ENCODE measurements at places on chromosomes 11 and 22.
A peak's percentile ranks its signal among the peaks of the same experiment; 100 is the strongest.

DNA sequence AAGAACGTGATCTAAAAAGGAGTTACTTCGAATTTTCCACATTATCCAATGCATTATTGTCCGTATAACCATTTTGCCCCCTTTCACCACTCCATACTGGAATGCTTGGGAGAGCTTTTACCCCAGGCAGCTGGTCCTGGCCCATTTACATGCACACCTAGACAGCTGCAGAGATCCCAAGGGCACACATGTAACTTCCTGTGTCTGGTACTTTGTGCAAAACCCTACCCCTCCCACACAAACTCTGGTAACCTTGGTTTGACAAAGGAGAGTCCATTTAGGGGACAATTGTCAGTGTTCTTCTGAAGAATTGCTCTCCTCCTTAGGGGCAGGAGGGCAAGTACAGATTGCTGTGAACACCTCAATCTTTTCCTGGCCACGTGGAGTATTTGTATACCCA is 57.3 kb upstream of the SORL1 start:
- DNase-seq: no peak

DNA sequence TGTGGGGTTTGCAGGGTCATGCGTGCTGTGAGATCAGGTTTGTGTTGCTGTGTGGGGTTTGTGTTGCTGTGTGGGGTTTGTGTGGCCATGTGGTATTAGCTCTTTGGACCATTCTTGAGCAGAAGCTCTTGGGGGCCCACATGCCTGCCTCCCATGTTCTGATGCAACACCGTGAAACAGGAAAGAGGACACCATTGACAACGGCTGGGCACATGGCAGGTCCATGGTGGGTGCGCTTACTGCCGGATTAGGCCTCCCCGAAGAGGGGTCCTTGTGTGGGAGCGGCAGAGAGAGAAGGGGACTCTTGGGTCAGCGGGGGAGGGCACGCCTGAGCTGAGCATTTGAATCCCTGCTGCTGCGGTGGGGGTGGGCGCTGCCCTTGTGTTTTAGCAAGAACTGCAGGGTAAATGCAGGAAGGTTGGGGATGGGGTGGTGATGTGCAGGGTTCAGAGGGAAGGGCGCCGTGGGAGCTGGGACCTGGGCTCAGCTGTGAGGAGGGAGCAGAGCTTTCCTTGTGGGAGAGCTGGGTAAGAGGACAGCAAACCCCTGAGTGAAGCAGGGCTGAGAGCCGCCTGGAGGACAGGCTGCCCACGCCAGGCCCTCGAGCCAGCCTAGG is 361.5 kb downstream of the TBC1D22A start:
- no peak for DNase-seq

GRCh38 chr22:23565305-23565914 is 14.7 kb downstream of the IGLL1 start:
- DNase-seq: no peak

- DNase-seq: no peak
Observed at GRCh38 chr11:105705786-105706530, 96.1 kb downstream of the GRIA4 start.

DNA sequence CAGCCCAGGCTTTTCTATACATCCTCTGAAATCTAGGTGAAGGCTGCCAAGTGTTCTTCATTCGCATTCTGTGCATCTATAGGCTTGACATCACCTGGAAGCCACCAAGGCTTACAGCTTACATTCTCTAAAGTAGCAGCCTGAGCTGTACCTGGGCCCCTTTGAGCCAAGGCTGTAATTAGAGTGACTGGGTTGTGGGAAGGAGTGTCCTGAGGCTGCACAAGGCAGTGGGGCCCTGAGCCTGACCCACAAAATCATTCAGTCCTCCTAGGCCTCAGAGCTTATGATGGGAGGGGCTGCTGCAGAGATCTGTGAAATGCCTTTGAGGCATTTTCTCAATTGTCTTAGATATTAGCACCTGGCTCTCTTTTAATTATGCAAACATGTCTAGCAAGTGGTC is 33.0 kb upstream of the RDX start:
- no peak for DNase-seq

- DNase-seq: no peak
Observed at GRCh38 chr11:122102426-122102825, 13.6 kb downstream of the BLID start.

- no peak for DNase-seq
Observed at GRCh38 chr11:22711071-22711770, 44.8 kb downstream of the GAS2 start.

GRCh38 chr22:44570476-44571445 is 72.7 kb upstream of the RTL6 start:
- DNase-seq: no peak

GRCh38 chr11:86021377-86021776 is 47.5 kb downstream of the PICALM start:
- DNase-seq: no peak

GRCh38 chr11:76419896-76420295 is 24.9 kb upstream of the EMSY start:
- DNase-seq: peak; percentile 15

DNA sequence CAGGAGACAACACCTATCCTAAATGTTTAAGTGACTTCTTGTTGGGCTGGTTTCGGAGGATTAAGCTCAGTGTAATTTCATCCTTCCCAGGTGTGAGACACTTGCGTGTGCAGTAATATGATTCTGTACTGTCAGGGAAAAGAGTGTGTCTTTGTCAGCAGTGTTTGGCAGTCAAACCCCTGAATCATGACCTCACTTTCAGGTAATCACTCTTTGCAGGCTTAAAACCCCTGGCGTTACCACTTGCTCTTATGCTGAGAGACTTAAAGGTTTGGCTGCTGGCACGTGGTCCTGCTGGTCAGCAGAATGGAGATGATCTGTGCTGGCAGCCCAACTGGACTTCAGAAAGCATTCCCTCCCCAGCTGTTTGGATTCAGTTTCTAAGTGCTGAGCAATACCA is 56.1 kb downstream of the APIP start:
- DNase-seq: no peak

GRCh38 chr11:123298488-123299447 is 103.7 kb upstream of the CLMP start:
- DNase-seq: no peak

GRCh38 chr22:47620391-47620790 is 857.9 kb downstream of the TBC1D22A start:
- DNase-seq: no peak

GRCh38 chr11:12559011-12559410 is 115.2 kb upstream of the TEAD1 start:
- no peak for DNase-seq

DNA sequence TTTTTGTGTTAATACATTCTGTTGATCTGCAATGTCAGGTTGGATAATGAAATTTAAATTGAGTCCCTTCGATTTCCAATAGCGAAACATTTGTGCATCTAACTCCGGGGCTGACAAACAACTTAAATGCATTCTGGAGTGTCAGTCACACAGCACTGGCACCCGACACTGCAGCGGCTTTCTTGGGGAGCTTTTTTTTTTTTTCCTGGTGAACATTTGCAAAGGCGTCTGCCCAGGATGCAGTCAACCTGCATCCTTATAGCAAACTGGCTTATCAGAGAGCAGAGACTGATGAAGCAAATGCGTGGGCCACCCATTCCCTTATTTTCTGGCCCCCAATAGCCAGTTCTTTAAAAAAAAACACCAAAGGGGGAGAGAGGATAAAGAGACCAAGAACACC is 1167.7 kb downstream of the LRRC4C start:
- no peak for DNase-seq

GRCh38 chr11:119786431-119787073 is 57.6 kb upstream of the NECTIN1 start:
- DNase-seq: no peak

GRCh38 chr11:44963136-44963535 is 12.5 kb upstream of the TP53I11 start:
- no peak for DNase-seq

GRCh38 chr22:29204455-29205183 is 1.1 kb upstream of the EMID1 start:
- no peak for DNase-seq

DNA sequence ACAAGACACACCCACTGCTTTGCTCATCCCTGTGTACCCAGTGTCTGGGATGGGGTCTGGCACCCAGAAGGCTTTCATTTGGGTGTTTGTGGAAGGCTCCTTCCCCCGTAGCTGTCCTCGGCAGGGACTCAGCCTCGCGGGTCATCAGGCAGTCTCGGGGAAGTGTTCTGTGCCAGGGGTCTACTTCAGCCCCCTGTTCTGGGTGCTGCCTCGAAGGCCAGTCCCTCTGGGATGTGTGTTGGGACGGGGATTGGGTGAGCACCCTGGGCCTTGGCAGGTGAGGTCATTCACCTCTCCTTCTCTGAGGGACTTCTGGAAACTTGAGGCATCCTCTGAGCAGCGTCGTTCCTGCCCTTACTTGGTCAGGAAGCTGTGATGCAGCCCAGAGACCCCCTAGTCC is 65.5 kb downstream of the RPUSD4 start:
- DNase-seq: no peak

DNA sequence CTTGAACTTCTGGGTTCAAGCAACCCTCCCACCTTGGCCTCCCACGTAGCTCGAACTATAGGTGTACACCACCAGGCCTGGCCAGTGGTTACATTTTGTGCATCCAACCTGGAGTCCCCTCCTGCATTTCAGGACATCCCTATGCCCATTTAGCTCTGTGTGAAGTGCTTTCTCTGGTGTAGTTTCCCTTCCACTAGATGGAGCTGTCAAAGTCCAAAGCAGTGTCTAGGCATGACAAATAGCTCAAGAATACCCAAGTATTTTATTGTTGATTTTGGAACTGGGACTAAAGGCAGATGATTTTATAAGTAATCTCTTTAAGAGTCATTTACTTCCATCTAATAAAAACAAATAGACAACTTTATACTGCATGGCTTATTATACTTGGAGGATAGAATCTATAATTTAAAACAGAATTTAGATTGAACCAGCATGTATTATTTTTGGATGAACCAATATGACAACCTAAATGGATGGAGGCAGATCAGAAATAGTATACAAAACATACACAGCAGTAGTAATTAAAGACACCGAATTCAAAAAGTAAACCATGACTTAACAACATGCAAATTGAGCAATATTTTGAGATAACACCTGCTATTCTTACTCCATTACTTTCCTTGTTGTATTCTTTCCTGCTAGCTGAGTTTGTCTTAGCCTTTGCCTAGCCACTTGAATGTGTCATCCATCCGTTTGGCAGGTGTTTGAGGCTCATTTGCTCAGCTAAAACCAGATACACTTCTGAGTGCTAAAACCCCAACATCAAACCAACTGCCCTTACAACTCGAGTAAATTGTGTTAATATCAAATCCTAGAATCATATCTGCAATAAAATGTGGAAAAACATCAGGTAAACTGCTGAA is 37.7 kb downstream of the EIF4ENIF1 start:
- DNase-seq: peak; percentile 16

DNA sequence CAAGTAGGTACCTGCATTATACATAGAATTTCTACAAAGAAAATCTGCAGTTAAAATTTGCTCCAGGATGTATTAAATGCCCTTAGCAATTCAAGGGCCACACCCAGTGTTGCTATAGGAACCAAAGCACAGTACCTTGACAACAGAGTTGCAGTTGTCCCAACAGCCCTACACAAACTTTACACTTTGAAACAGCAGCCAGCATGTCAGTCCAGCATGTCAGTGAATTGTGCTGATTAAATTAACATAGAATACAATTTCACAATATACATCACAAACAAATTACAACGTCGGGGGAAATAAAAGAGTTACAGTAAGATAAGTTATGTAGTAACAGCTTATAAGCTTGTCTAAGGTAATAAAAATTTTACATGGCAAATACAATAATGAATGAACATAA is 389.2 kb downstream of the SOX6 start:
- DNase-seq: no peak

GRCh38 chr11:134389464-134390180 is 22.4 kb downstream of the B3GAT1 start:
- no peak for DNase-seq

DNA sequence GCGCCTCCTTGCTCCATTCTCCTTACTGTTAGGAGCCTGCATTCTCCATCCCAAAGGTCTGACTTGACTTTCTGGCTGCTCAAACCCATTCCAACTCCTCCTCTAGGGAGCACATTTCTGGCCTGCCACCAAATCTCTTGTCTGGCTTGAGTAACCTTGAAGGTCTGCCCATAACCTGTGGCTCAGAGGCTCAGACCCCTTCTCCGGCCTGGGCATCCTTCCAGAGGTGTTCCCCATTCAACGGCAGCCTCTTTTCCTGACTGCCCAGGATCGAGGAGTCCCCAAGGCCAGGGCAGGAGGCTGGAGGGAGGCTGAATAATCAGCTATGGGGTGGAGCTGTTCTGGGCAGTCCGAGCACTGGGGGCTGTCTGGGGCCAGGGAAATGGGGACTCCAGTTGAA is 2.2 kb downstream of the RAD9A start:
- no peak for DNase-seq

GRCh38 chr11:13215149-13215548 is 62.4 kb upstream of the BMAL1 start:
- DNase-seq: no peak

- DNase-seq: peak; percentile 90
Observed at GRCh38 chr22:44625981-44626687, 75.9 kb upstream of the PRR5 start.

DNA sequence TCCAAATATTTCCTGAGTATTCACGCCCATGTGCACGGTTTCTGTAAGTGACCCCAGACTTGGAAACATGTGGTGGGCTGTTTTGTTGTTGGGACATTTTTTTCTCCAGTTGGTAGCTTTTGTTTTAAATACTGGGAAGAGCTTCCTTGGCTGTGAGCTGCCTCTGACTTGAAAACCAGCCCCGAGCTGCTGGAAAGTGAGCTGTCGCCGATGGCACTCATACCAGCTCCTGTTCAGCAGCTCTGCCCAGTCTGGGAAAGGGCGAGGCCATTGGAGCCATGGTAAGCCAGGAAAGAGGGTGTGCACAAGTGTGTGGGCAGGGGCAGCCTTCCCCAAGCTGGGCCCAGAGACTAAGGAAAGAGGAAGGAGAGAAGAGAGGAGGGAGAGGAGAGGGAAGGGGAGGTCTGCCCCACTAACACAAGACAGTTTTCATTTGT is 3.2 kb upstream of the FLI1 start:
- DNase-seq: no peak

GRCh38 chr11:128897826-128898225 is 6.7 kb downstream of the KCNJ5 start:
- DNase-seq: no peak

DNA sequence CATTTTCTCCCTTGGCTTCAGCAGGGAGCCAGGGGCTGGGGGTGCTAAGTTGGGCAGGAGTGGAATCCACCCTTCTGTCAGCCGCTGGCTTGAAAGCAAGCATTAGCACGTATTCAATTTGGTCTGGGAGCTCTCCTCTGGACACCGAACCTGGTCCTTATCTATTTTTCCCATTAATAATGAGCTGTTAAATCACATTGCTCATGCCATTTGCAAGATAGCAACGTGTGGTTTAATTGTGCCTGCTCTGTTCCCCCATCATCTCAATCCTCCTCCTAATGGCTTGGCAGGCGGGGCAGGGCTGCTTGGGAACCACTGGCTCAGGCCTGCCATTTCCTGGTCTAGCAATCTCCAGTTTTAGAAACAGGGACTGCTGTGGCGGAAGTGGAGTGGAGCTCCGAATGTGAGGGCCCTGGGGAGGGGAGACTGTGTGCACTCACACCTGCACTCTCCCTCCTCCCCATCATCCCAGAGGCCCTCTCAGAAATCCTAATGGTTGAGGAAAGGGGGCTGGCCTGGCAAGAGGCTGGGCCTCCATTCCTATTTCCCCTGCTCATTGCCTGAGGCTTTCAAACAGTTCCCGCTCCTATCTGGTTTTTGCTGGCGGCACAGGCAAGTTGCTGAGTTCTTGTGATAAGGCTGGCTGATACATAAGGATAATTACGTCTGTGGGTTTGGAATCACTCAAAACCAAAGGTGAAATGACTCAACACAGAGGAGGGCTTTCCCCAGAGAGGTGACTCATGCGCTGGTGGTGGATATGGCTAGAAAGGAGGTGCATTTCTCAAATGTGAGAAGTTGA is 201.2 kb upstream of the E2F8 start:
- DNase-seq: no peak

GRCh38 chr11:134240592-134240991 is 12.6 kb downstream of the THYN1 start:
- no peak for DNase-seq

Measured in GM19239 (cell line).